ENCODE measurements at places on chromosomes 3 and 15.

- no peak for DNase-seq
Measured at GRCh38 chr15:59249816-59250215, 43.2 kb downstream of the LDHAL6B start.

GRCh38 chr3:108051005-108051404, 39.8 kb downstream of the CD47 start:
- DNase-seq: no peak

DNA sequence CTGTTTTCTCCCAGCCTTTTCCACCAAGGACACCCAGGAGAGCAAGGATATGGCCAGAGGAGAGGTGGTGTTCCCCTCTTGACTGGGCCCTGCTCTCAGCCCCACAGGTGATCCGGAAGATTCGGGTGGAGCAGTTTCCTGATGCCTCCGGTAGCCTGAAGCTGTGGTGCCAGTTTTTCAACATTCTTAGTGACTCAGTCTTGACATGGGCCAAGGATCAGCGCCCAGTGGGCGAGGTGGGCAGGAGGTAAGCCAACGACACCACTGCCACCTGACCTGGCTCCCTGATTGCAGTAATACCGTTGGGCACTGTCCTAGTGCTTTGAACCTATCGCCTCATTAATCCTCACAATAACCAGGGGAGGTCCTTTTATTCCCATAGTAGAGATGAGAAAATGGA, 25.3 kb upstream of the SLC28A1 start:
- no peak for DNase-seq

- no peak for DNase-seq
Measured at GRCh38 chr15:87478687-87479072, 777.9 kb downstream of the NTRK3 start.

GRCh38 chr15:60643555-60643954, 164.6 kb upstream of the ICE2 start:
- DNase-seq: no peak

GRCh38 chr3:193711964-193712598, 119.1 kb downstream of the OPA1 start:
- no peak for DNase-seq

DNA sequence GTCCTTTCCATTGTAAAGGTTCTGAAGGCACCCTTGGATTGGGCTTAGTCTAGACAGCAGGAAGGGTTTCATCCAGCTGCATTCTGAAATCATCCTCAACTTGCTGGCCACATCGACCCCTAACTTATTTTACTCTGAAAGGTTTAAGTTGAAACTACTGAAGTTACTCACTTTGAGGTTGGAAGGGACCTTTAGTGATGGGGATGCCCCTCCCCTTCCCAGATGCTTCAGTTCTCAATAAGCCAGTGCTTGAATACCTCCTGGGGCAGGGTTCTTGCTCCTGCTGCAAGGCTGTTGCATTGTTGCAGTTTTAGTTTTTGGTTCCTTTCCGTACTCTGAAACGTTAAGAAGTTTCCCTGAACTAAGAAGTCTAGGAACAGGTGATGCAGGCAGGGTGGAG, 26.4 kb downstream of the FGD5 start:
- no peak for DNase-seq

- DNase-seq: no peak
Measured at GRCh38 chr3:132351222-132351806, 34.1 kb downstream of the ACP3 start.

GRCh38 chr3:14841836-14842235, 23.1 kb downstream of the FGD5 start:
- no peak for DNase-seq

DNA sequence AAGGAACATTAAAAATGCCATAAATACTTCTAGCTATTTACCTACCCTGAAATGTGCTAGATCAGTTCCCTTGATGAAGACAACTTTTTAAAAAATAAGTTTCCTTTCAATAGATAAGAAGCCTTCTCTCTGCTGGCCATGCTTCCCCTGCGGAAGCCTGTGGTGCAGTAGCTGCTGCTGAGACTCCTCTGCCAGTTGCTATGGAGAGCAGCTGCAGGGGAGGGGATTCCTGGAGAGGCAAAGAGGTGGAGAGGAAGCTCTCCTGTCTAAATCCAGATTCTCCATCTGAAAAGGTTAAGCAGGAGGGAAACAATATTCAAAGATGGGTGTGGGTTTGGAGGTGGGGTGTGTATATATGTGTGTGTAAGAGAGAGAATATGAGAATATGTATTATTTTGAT, 69.8 kb upstream of the BFSP2 start:
- no peak for DNase-seq

- no peak for DNase-seq
Measured at GRCh38 chr3:37198996-37199395, 24.6 kb upstream of the LRRFIP2 start.

DNA sequence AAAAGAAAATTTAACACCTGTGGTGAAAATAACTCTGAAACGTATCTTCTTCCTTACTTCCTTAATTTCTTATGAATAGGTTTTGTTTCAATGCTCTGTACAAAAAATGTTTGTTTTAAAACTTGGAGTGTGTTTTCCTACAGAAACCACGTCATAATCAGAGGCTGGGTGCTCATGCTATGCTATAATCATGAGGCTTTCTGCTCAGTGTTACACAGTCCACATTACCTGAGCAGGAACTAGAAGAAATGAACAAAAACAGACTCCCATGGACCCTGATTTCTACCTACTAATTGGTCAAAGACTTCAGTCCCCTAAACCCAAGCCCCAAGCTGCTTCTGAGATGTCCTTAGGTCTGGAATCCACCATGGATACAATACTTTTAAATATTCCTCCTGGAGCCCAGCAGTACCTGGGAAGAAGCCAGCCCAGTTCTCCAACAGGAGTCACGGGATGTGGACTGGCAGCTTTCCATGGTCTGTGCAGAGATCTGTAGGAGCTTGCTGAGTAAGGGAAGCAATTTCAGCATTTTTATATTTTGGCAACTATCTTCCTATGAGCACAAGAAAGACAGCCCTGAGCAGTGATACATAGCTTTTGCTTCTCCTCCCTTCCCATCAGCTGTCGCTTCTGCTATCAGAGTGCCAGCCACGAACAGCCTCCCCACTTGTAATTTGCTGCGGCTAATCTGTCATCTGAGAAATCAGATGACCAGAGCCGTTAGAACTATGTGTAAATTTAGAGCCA, 65.6 kb downstream of the WDR72 start:
- no peak for DNase-seq

GRCh38 chr15:25863111-25863967, at the start of gene ATP10A:
Gene ATP10A, minus strand, starts transcription at chr15:25863327. Its CDS starts 231 bp downstream, at chr15:25863096.
- no peak for DNase-seq

GRCh38 chr15:35854316-35854715, 308.4 kb upstream of the DPH6 start:
- no peak for DNase-seq

- DNase-seq: no peak
Measured at GRCh38 chr15:70195587-70196305, 98.0 kb upstream of the TLE3 start.

DNA sequence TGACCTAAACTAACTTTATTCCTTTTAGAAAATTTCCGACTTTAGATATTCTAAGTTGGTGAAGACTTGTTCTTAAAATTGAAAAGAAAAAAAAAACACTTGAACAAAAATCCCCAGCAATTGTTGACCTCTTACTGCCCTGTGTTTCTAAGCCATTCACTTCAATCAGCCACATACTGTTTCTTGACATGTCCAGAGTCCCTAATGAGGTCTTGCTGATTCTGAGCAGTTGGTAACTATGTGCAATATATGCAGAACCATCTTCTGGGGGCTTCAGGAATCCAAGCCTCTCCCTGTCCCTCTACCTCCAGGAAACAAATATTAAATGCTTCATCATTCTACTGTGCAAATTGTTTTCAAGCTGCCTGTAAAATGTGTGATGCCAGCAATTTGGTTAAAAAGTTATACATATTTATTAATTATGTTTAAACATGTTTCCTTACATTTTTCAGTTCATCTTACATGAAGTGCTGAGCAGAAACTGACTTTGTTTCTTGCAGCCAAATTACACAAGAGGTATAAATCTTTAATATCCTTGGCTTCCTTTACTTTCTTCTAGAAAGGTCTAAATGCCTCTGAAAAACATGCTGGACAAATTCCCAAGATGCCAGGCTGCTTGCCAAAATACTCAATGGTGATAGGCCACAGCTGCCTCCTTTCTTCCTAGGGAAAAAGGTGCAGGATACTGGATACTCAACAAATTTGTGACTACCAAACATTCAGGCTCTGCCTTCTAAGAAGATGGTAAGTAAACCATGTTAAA, 19.8 kb upstream of the GYG1 start:
- DNase-seq: no peak

GRCh38 chr15:41543521-41543870, 561 bp downstream of the RPAP1 start:
- DNase-seq: no peak

GRCh38 chr3:20001932-20002331, 10.1 kb downstream of the PP2D1 start:
- DNase-seq: no peak

DNA sequence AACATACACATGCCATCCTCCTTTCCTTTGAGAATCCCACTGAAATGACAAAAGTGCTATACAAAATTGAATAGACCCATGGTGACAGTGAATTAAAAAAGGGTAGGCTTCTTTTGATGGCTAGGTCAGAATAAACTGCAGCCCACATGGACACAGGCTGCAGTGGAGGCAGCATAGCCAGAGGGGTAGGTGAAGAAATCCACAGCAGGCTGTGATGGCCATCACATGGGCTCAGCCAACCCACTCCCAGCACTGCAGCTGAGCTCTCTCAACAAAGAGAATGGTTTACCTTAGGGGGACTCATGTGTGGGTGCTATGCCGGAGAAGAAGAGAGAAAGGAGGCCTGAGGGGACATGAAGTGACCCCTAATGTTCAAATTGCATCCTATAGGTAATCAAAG, 331.1 kb downstream of the CHST2 start:
- DNase-seq: no peak

- no peak for DNase-seq
Measured at GRCh38 chr3:24033818-24034217, 88.7 kb downstream of the NR1D2 start.

DNA sequence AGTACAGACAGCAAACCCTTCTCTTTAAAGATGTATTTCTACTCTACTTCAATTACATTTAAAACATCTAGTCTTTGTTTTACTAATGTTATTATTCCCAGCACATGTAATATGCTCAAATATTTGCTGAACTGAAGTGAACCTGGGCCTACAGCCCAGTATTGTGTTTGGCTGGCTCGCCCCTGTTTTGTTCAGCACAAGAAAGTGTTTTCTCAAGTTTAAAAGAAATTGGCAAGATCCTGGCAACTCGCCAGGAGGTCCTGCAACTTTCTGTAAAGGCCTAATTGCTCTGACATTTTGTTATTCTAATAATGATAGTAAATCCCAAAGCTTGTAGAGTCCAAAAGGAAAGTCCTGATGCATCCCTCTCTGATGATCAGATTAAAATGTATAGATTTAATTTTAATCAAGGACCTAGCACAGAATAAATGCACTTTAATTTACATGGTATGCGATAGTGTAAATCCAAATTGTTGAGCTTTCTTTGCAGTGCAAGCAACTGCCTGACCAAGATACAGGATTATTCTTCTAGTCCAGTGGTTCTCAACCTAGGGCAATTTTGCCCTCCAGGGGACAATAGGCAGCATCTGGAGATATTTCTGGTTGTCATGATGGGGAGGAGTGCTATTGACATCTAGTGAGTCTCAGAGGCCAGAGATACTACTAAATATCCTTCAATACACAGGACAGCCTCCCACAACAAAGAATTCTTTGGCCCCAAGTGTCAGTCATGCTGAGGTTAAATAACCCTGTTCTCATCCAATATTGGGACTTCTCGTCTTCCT, 35.7 kb upstream of the TMOD3 start:
- no peak for DNase-seq

- DNase-seq: peak; percentile 91
Measured at GRCh38 chr3:72487078-72487765, 361.0 kb downstream of the SHQ1 start.

DNA sequence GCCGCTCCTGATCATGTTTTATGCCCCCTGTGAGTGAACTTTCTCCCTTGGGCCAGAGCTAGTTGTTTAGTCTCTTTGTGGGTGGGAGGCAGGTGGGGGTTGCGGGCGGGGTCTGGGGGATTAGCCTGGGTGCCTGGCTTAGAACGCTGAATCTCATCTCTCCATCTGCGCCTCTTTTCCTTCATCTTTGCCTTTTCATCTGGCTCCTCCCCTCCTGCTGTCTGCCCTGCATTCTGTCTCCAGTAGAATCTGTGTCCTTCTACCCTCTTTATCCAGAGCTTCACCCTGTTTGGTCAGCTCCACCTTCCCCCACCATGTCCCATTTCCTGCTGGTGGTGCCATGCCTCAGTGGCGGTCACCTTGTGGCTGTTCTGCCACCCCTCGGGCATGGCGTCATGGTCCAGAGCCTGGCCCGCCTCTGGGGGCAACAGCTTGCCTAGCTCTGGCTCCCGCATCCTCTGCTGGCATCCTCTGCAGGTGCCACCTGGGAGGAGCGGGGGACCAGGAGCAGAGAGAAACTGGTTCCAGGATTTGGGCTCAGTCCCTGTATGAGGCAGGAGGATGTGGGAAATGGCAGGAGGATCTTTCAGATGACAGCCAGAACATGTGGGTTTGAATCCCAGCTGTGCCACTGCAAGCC, 44.3 kb downstream of the PDIA5 start:
- no peak for DNase-seq

- no peak for DNase-seq
Measured at GRCh38 chr3:129416415-129416814, 12.0 kb downstream of the EFCAB12 start.

- no peak for DNase-seq
Measured at GRCh38 chr15:33451385-33451784, 140.6 kb downstream of the RYR3 start.

DNA sequence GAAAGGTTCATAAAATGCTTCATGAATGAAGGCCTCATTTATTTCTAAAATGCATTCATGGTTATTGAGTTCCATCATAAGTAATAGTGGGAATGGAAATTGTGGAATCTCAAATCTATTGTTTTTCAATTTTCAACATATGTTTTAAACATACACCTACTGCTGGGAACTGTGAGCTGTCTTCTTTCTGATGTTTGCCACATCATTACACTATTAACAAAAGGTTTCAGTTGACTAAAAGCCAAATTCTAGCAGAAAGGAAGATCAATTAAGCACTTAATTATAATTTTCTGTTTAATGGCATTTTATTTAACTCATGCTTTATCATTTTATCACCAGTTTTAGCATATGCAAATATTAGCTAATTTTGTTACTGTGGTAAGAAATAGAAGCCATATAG, 13.8 kb upstream of the TBC1D23 start:
- no peak for DNase-seq

GRCh38 chr15:80967451-80967850, 22.2 kb downstream of the MESD start:
- peak; percentile 60 for DNase-seq

GRCh38 chr15:66302489-66303278, 9.3 kb downstream of the DIS3L start:
- DNase-seq: no peak

GRCh38 chr3:117003501-117003900, 293.9 kb downstream of the TUSC7 start:
- DNase-seq: no peak

All from suprapubic skin (tissue), 4 donors.